GM12892 (cell line): ENCODE measurements at places on chromosomes 3 and 15.

- no peak for DNase-seq
Measured at GRCh38 chr15:58332676-58333400, 99.0 kb upstream of the LIPC start.

DNA sequence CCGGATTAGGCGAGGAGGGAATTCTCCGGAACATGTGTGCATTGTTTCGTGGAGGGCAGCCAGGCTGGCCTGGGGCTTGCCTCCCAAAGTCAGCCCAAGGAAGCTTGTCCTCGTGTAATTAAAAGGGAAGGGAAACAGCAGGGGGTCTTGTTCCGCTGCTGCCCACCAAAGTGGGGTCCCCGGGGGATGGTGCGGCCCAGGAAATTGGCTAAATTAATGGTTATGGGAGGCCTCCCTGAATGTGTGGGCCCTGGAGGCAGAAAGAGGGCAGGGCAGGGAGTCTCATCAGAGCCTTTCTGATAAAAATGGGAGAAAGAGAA, 118.1 kb downstream of the OPA1 start:
- DNase-seq, result no peak

DNA sequence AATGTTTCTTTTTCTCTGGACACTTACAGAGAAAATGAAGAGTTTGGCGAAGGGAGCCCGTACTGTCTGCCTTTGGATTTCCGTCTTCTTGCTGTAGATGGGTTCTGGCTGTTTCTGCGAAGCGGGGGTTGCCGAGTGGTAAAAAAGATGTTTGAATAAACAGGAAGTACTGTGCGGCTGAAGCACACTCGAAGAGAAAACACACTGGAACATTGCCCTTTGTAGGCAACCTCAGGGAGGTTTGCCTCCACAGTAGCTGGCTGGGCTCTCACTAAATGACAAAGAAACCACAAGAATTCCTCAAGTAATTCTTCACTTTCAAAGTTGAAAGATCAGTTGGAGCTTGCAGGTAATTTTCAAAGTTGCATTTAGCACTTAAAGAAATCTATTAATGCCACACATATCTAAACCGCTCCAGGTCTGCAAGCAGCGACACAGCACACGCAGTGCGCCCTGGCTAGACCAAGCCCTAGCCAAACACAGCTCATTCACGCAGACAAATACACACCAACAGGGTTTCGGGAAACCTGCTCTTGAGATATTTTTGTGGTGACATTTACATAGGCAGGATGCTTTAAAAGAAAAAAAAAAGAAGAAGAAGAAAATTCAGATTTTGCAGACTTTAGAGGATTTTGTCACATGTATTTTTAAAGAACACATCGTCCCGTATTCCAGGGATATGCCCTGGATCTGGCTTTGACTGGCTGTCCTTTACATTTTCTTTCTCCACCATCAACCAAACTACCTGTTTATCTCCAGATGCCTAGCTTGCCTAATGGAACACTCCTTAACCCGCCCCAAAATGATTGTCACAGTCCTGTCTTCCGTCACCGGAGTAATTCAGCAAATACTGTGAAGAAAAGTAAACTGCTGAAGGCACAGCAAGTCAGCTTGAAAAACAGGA, 452.8 kb downstream of the FOXP1 start:
- DNase-seq, result no peak

- no peak for DNase-seq
Measured at GRCh38 chr3:136631424-136631823, 120.8 kb downstream of the STAG1 start.

- DNase-seq, result peak; percentile 20
Measured at GRCh38 chr3:196868297-196868661, 559 bp downstream of the SENP5 start.
